Type B pancreatic cell (in vitro differentiated cells): ENCODE measurements at places on chromosomes 13 and 19. TPM values are rescaled to one million over a fixed set of nuclear protein-coding genes. Genes with fewer than 3 reads are reported as not detected.
A peak's percentile ranks its signal among the peaks of the same experiment; 100 is the strongest.

DNA sequence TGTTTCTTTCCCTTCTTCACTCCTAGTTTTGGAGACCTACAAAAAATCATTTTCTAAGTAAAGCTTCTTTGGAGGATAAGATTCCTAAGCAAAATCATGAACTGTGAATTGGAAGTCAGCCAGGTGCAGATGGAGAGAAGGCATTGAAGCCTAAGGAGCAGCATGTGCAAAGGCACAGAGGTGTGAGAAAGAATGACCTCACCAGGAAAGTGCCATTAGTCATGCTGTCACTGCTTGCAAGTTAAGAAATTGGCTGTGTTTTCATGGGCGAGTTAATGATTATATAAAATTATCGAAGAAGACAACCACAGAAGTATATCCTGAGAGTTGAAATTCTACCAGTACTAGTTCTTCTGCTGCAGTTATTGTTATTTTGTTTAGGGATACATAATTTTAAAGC lies 80.3 kb upstream of the KLHL1 start:
- H3K36me3 ChIP-seq: no peaks in the 10 kb centered on the region
- DNase-seq: no peak
- no peak overlapping the region for H3K4me3 ChIP-seq
- no peaks in the 10 kb centered on the region for H3K27me3 ChIP-seq
- no peaks in the 10 kb centered on the region for H3K4me1 ChIP-seq

DNA sequence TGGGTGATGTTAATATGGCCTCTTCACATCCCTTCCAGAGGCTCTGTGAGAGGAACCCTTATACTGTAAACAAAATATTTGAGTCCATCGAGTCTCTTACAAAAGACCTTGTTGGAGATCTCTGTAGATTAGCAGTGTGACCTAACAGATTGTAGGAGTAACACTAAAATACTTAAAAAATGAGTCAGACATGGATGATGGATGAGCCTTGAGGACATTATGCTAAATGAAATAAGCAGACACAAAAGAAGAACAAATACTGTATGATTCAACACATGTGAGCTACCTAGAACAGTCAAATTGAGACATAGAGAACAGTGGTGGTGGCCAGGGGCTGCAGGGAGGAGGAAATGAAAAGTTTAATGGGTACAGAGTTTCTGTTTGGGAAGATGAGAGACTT lies 152.2 kb upstream of the UBL3 start:
- H3K4me3 ChIP-seq: no peak overlapping the region
- peaks cover 10% of the 10 kb centered on the region for H3K4me1 ChIP-seq
- peak overlapping the region; percentile 1 for H3K27ac ChIP-seq
- H3K27me3 ChIP-seq: peaks cover 3% of the 10 kb centered on the region
- DNase-seq: no peak
- H3K36me3 ChIP-seq: no peaks in the 10 kb centered on the region

NCR1 gene
- total RNA-seq: not detected in 2 replicates

DNA sequence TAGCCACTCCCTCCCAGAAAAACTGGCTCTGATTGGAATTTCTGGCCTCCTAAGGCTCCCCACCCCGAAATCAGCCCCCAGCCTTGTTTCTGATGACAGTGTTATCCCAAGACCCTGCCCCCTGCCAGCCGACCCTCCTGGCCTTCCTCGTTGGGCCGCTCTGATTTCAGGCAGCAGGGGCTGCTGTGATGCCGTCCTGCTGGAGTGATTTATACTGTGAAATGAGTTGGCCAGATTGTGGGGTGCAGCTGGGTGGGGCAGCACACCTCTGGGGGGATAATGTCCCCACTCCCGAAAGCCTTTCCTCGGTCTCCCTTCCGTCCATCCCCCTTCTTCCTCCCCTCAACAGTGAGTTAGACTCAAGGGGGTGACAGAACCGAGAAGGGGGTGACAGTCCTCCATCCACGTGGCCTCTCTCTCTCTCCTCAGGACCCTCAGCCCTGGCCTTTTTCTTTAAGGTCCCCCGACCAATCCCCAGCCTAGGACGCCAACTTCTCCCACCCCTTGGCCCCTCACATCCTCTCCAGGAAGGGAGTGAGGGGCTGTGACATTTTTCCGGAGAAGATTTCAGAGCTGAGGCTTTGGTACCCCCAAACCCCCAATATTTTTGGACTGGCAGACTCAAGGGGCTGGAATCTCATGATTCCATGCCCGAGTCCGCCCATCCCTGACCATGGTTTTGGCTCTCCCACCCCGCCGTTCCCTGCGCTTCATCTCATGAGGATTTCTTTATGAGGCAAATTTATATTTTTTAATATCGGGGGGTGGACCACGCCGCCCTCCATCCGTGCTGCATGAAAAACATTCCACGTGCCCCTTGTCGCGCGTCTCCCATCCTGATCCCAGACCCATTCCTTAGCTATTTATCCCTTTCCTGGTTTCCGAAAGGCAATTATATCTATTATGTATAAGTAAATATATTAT lies 6.1 kb downstream of the FOSB start:
- peaks cover 4% of the 10 kb centered on the region for H3K36me3 ChIP-seq
- H3K27me3 ChIP-seq: peaks cover 83% of the 10 kb centered on the region
- peak overlapping the region; percentile 79 for H3K27ac ChIP-seq
- peak overlapping the region; percentile 52 for H3K4me3 ChIP-seq

GRCh38 chr19:14871619-14872230 lies 14.2 kb downstream of the OR7A17 start:
- H3K27me3 ChIP-seq: no peaks in the 10 kb centered on the region
- no peak overlapping the region for H3K4me3 ChIP-seq
- H3K4me1 ChIP-seq: no peaks in the 10 kb centered on the region
- H3K27ac ChIP-seq: no peak overlapping the region
- no peak for DNase-seq
- no peaks in the 10 kb centered on the region for H3K36me3 ChIP-seq

CCNA1 gene
- total RNA-seq: 3.5 and 3.7 TPM in 2 replicates

GRCh38 chr13:40786568-40786996 lies 2.8 kb upstream of the SLC25A15 start:
- H3K36me3 ChIP-seq: no peaks in the 10 kb centered on the region
- no peaks in the 10 kb centered on the region for H3K27me3 ChIP-seq
- no peak for DNase-seq
- peak overlapping the region; percentile 34 for H3K4me3 ChIP-seq
- H3K27ac ChIP-seq: peak overlapping the region; percentile 84

DNA sequence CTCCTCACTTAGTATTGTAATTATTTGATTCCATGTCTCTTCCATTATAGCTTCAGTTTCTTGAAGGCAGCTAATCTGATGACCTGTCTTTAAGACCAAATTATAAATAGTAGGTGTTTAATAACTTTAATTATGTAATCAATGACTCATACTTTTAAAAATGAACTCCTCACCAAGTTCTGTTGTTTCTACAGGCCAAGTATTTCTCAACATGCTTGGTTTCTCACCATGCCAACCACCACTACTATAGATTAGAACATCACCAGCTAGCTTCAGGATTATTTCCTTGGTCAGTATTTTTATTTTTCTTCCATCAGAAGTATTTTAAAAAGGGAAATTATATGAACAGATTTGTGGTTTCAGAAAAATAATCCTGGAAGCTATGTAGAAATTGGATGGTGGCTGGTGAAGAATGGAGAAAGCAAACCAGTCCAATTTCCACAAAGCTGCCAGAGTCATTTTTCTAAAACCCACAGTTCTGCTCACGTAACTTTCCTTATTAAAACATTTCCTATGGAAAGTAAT lies 237.7 kb upstream of the DACH1 start:
- DNase-seq: no peak
- no peaks in the 10 kb centered on the region for H3K36me3 ChIP-seq
- no peak overlapping the region for H3K4me3 ChIP-seq
- H3K27ac ChIP-seq: no peak overlapping the region
